ENCODE measurements at places on chromosomes 11 and 22. TPM values are rescaled to one million over a fixed set of nuclear protein-coding genes. Genes with fewer than 3 reads are reported as not detected.

Gene VEGFB
- total RNA-seq = 62.7 TPM

Gene ALKBH3
- total RNA-seq = 24.9 TPM

Gene APOBEC3G
- 2.1 TPM for total RNA-seq

Gene PI4KA
- 82.0 TPM for total RNA-seq

Gene IFITM10
- total RNA-seq = not detected

Gene ATF4
- 364 TPM for total RNA-seq

Gene CNTF
- 4.4 TPM for total RNA-seq

Gene OR6A2
- total RNA-seq = 0.21 TPM

Gene OR8G1
- total RNA-seq = not detected

Gene SMTNL1
- not detected for total RNA-seq

Gene KRTAP5-8
- total RNA-seq = not detected

Gene NPAS4
- 0.63 TPM for total RNA-seq

Gene SPDYC
- total RNA-seq = not detected

Gene GAL3ST1
- total RNA-seq = 8.8 TPM

Gene OR2AT4
- not detected for total RNA-seq

Gene OR51B4
- total RNA-seq = not detected

Gene F2
- total RNA-seq = not detected

Gene ZNF74
- total RNA-seq = 54.2 TPM

Gene NXPE4
- total RNA-seq = not detected

Gene SOX10
- total RNA-seq = 279 TPM

Gene SLC35E4
- 4.5 TPM for total RNA-seq

Gene MB
- not detected for total RNA-seq

Gene FREY1
- 2.5 TPM for total RNA-seq

Gene SLC5A4
- 0.23 TPM for total RNA-seq

Gene SULT4A1
- 6.3 TPM for total RNA-seq

Gene LDHA
- 353 TPM for total RNA-seq

Gene KDM4E
- total RNA-seq = not detected
